ENCODE measurements at places on chromosomes 16 and 17.

GRCh38 chr16:19210280-19210924, 42.4 kb downstream of the SYT17 start:
- DNase-seq = no peak

- DNase-seq = no peak
Measured at GRCh38 chr17:57001541-57001940, 23.6 kb downstream of the SCPEP1 start.

- DNase-seq = no peak
Measured at GRCh38 chr16:53282975-53283946, 151.0 kb upstream of the RBL2 start.

DNA sequence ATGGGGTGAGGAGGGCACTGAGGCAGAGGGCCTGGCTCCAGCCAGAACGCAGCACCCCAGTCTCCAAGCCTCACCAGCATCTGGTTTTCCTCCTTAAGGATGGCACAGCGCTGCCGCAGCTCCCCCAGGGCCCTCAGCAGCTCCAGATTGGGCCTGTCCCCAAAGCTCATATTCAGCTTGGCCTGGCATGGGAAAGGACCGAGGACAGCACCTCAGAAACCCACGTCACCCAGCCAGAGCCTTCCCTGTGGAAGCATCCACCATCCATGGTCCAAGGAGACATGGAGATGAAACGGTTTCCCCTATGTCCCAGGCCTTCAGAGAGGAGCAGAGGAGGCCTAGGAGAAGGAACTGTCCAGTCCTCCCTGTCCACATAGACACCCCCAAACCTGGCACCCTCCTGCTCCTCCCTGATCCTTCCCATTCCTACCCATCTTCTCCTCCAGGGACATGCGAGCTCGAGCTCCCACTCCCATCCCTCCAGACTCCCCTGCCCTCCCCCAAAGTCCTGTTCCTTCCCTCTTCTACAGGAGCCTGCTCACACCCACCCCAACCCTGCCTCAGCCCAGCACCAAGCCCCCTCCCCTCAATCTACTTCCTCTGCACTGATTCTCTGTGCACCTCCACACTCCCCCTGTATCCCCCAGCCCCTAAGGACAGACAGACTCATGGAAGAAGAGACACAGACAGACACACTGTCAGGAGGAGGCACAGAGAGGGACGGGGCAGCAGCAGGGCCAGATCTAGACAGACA, 1.8 kb downstream of the TSPOAP1 start:
- DNase-seq = no peak

DNA sequence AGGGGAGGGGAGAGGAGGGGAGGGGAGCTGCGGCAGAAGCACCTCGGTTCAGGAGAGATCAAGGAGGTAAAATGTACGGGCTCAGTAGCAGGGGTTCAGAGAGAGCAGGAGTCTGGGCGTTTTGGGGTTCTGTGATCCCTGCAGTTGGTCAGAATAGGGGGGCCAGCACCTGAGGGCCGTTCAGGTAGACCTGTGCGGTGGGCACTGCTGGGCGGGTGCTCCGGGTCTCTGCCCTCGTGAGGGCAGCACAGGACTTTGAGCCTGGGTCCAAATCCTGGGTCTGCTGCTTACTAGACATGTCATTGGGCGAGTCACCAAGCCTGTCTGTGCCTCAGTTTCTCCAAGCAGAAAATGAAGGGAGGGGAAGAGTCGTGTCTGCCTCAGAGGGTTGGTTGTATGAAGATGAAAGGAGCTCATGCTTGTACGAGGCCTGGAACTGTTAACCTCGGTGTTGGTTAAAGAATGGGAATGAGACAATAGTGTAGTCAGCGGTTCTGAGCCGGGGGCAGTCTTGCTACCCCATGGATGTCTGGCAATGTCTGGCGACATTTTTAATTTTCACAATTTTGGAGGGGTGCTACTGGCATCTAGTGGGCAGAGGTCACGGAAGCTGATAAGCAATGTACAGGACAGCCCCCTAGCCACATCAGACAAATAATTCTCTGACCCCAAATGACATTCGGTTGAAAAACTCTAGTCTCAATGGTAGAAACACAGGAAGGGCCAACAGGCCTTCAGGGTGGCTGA, 35.4 kb downstream of the OR1D5 start:
- DNase-seq = no peak

- DNase-seq = no peak
Measured at GRCh38 chr17:49851387-49852291, 3.8 kb upstream of the TAC4 start.

DNA sequence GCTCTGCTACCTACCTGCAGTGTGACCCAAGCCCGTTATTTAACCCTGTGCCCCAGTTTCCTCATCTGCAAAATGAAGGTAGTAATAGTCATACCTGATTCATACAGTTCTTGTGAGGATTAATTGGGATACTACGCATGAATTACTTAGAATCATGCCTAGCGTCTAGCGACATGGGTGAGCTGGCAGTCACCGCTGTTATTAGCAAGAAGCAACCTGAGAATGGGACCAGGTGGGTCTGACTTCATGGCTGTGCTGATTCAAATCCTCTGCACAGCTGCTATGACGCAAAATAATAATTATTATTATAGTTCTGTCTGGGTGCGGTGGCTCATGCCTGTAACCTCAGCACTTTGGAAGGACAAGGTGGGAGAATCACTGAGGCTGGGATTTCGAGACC, 7.9 kb downstream of the SOCS1 start:
- no peak for DNase-seq

GRCh38 chr16:53974484-53975080, 270.6 kb downstream of the FTO start:
- no peak for DNase-seq

GRCh38 chr17:27905447-27906225, 12.5 kb upstream of the LYRM9 start:
- no peak for DNase-seq

GRCh38 chr17:80063830-80064585, 27.6 kb downstream of the CCDC40 start:
- DNase-seq = peak; percentile 17

DNA sequence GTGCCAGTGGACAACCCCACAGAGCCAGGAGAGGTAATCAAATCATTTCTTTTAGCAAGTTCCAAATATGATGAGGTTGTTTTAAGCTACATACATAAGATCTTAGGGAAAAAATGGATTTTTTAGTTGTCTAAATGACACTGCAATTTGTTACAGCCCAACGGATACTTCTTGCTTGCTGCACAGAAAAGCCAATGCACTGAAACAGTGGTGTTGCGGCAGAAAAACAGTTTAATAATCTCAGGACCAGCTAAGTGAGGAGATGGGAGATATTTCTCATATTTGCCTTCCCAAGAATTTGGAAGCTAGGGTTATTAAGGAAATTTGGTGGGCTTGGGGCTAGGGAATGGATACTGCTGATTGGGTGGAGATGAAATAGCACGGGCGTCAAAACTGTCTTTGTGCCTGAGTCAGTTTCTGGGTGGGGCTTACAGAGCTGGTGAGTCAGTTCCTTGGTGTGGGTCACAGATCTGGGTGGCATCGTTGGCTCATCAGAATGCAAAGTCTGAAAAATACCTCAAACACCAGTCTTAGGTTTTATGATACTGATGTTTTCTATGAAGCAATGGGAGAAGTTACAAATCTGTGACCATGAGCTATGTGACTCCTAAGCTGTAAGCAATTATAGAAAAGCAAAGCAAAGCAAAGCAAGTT, 255.4 kb downstream of the IRX3 start:
- DNase-seq = peak; percentile 10

DNA sequence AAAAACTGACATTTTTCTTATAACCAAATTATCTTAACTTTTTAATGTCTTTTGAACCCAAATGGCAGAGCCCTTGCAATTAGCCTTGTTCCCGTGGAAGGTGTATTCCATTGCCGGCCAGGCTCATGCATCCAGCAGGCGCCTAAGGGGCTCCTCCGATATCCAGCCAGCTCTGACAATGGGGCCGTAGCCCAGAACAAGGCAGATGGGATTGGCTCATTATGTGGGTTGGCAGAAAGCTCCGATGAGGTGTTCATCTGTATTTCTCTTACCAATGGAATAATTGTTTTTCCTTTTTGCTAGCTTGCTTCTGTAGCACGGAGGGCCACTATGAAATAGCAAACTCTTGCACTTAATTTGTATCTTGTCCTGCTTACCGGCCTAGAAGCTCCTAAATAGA, 208.2 kb upstream of the CHMP6 start:
- DNase-seq = no peak

DNA sequence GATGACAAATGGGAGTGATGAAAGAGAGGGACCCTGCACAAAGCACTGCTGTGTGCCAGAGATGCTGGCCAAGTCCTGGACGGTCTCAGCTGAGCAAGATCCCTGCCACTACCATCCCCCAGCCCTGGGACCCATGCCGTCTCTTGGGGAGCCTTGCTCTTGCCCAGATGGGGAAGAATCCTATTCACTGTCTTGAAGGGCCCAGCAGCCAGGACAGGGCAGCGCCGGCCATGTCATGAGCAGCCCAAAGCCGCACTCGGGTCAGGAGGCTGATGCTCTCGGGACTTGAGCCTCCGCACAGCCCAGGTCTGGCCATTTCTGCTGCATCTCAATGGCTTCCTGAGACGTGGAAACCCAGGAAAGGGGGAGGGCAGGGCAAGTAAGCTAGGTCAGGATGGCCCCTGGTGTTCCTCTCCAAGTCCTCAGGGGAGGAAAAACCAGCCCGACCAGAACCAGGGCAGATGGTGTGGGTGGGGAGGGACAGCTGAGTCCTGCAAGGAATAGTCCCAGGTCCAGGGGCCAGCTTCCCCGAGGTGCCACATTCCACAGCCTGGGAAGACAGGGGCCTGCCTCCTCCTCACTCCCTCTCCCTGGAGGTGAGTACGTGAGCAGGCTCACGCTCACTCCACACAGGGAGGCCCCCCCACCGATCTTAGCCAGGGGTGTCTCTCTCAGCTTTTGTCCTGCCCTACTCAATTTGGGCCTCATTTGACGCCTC, 7.8 kb upstream of the KRT19 start:
- no peak for DNase-seq

DNA sequence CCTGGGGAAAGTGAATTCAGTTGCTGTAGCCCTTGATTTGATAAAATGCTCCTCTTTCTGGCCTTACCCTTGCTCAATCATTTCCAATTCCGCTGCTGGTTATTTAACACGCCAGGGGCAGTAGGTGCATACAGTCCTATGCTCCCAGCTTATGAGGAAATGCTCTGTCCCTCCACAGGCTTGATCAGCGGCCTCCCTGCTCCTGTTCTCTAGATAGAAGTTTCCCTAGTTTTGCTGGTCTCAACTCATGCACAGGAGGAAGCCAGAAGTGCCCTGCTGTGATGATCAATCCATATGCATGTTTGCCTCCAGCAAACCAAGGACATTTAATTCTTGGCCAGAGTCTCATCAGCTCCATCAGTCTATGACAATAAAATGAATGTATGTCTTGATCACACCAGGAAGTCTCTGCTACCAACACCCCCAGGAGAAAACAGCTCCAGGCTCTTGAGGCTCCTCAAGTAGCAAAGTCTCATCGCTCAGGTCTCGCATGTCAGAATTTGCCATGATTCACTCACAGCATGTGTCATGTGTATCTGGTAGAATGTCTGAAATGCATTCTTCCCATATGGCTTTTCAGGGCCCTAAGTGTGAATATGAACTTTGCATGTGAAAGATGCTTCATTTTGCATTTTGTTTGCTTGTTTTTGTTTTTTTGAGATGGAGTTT, 208.9 kb downstream of the CDH13 start:
- no peak for DNase-seq

DNA sequence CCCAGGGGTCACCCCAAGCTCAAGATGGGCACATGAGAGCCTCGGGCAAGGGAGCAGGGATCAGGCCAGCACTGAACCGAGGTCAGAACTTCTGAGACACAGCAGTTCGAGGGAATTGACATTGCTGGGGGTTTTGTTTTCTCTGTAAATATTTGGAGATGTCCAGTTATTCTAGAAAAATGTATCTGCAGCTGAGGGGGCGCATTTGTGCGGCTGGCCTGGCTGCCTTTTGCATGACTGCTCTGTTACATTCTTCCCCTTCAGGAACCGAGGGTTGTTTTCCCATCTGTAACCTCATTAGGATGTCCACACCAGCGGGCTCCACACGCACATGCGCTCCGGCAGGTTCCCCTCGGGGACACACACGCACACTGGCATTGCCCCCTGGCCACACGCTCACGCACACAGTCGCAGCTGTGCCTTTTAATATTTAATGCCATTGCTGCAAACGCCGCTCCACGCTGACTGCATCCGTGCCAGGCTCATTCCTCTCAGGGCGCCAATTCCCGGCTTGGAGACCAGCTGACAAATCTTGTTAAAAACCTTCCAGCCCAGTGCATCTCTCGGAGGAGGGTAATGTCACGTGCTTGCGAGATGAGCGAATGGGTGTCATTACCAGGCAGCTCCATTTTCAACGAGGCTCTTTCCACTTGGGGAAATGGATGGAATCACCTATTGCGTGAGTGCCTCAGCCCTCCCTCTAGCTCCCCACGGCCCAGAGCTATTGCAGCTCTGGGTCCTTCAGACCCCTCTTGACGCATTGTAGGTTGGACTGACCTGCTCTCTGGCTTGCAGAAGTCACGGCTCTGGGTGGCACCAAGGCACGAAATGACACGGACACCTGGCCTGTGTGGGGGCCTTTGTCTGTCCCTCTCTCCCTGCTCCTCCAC, 13.1 kb downstream of the CCR7 start:
- DNase-seq = peak; percentile 90
